ENCODE measurements at places on chromosomes 2 and 18.

DNA sequence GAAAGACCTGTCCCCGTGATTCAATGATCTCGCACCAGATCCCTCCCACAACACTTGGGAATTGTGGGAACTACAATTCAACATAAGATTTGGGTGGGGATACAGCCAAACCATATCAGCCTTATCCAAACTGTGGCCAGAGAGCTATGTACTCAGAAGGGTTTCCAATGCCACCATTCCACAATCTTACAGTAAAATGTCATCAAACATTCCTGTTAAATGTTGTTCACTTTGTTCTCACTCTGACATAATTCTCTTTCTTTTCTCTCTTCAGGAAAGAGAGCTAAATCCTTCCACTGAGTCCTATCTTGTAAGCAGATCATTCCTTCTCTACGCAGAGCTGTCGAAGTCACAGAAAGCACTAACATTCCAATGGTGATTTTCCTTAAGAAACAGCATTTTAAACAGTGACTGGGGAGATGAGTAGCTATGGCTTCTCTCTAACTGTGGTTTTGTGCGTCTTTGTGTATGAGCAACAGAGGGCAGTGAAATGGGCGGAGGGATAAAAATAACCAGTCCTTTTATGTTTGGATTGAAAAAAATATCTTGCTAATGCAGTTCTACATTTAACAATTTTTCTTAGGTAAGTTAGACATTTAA is 684.7 kb downstream of the EPHA4 start:
- no peak for DNase-seq

DNA sequence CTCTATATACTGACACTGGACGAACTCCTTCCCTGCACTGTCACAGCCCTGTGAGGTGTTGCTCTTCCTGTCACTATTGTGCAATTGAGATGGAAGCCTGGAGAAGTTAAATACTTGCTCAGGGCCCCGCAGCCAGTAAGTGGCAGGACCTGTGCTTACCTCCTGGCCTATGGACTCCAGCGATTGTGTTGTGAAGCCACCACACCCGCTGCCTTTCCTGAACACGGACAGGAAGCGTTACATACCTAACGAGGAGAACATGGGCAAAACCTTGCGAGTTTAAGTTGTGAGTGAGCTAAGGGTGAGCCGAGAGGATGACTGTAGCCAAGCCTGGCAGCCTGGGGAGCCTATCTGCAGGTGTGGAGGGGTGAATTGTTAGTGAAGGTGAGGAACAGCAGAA is 26.1 kb downstream of the RAB31 start:
- no peak for DNase-seq

- DNase-seq, result no peak
These were observed 587 bp upstream of the MTIF2 start for GRCh38 chr2:55269645-55269990.

GRCh38 chr2:137178951-137179377 is 413.6 kb downstream of the THSD7B start:
- DNase-seq, result no peak

DNA sequence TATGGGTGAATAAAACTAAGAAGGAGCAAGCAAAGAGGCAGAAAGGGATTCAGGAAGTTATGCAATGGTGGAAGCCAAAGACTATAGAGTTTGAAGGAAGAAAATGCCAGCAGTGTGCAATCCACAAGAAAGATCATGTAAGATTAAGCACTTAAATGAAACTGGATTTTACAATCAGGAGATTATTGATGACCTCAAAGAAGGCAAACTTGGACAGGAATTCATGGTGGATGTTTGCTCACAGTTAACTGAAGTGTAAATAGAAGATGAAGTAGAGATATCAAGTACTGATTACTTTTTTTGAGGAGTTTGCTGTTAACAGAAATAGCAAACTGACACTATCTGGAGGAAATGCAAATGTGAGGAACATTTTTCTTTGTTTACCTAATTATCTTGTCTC is 308.9 kb downstream of the RND3 start:
- DNase-seq, result no peak

DNA sequence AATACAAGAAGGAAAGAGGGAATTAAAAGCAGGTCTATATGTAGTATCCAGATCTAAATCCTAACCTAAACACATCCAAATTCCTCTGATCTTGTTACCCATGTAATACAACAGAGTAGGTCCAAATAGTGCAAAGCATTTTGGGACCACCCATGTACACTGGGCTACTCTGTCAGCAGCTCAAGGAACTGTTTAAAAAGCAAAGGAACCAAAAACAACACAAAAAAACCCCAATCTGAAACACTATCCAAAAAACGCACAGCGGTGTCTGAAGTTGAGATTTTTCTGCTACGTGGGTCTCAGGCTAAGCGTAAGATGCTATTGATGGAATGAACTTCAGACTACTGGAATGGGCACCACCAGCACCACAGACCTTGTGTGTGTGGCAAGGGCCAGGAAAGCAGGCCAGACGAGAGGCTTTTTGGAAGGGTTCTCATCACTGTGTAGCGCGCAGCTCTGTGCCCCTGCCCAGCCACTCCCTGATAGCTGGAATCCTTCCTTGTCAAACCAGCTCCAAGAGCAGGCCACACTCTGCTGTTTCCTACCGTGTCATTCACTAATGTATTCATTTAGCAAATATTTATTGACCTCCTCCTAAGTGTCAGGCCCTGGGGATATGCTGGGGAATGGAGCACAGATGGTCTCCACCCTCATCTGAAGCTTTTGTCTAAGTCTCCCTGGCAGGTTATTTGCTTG is 101.4 kb downstream of the COLEC12 start:
- DNase-seq, result no peak

- DNase-seq, result no peak
These were observed 90.0 kb upstream of the TNP1 start for GRCh38 chr2:216949700-216950413.

DNA sequence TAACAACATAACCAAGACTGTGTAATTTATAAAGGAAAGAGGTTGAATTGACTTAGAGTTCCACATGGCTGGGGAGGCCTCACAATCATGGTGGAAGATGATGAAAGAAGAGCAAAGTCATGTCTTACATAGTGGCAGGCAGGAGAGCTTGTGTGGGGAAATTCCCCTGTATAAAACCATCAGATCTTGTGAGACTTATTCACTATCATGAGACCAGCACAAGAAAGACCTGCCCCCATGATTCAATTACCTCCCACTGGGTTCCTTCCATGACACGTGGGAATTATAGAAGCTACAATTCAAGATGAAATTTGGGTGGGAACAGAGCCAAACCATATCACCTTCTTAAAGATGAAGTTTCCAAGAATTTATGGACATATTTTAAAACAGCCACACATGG is 2.5 kb upstream of the IL36RN start:
- no peak for DNase-seq

GRCh38 chr2:217479566-217479965 is 523.2 kb downstream of the TNS1 start:
- DNase-seq, result no peak

GRCh38 chr2:233865838-233866237 is 2.3 kb downstream of the MSL3B start:
- DNase-seq, result no peak

DNA sequence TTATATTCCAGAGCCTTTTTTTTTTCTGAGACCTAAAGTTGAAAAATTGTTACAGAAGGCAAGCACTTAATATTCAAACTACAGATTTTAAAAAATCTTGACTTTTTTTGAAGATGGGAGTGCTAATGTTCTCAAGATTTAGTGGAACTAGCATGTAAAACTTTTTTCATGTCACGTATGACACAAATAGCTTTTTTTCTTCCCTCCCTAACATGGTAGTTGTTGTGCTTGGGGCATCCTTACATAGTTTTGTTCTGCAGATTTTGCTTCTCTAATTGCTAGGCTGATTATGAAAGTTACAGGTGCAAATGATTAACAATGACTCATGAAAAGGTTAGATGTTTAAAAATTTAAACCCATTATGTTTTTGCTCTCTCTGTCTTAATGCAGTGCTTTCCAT is 3.0 kb downstream of the EML6 start:
- no peak for DNase-seq

All from NCI-H1436 (cell line).